ENCODE measurements at places on chromosomes 4 and X.
A peak's percentile ranks its signal among the peaks of the same experiment; 100 is the strongest.

- H3K36me3 ChIP-seq, result no peaks in the 10 kb centered on the region
- no peak overlapping the region for H3K4me3 ChIP-seq
- no peaks in the 10 kb centered on the region for H3K4me1 ChIP-seq
- DNase-seq, result no peak
- H3K27me3 ChIP-seq, result no peaks in the 10 kb centered on the region
- no peak overlapping the region for H3K27ac ChIP-seq
These were observed 14.7 kb downstream of the GBA3 start for GRCh38 chr4:22707390-22707789.

DNA sequence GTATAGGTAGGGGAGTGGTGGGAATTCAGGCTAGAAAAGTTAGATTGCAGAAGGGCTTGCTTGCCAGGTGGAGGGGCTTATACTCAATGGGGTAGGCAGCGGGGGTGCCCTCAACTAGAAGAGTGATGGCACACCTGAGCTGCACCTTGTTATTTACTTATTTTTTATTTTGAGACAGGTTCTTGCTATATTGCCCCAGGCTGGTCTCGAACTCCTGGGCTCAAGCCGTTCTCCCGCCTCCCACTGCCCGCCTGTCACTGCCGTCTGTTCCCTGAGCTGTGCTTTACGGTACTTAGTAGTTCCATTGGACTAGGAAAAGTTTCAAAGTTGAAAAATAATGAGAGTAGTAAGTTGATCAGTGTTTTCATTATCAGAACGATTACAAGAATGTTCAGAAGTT, 2.0 kb downstream of the ZFX start:
- H3K4me3 ChIP-seq, result peak overlapping the region; percentile 94
- no peaks in the 10 kb centered on the region for H3K27me3 ChIP-seq
- no peak for DNase-seq
- H3K36me3 ChIP-seq, result peaks cover 17% of the 10 kb centered on the region
- H3K27ac ChIP-seq, result peak overlapping the region; percentile 90
- peaks cover 45% of the 10 kb centered on the region for H3K4me1 ChIP-seq

DNA sequence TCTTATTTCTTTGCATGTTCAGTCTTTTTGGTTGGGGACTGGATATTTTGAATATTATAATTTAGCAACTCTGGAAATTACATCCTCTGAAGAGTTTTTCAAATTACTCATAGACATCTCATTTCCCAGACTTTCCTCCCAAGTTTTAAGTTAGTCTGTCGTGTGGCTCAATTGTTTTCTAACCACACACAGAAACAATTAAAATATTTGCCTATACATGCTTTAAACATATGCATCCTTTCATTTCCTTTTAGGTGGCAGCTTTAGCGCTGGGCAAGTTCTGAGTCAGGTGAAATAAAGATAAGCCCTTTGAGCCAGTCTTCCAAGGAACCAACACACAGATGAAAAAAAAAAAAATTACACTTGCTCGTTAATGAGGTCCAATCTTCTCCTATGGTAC, 307.0 kb upstream of the SPOCK3 start:
- no peaks in the 10 kb centered on the region for H3K27me3 ChIP-seq
- no peak overlapping the region for H3K4me3 ChIP-seq
- H3K27ac ChIP-seq, result no peak overlapping the region
- no peaks in the 10 kb centered on the region for H3K36me3 ChIP-seq
- no peak for DNase-seq

- DNase-seq, result no peak
- no peak overlapping the region for H3K27ac ChIP-seq
- no peaks in the 10 kb centered on the region for H3K27me3 ChIP-seq
These were observed 261.0 kb downstream of the BMPR1B start for GRCh38 chr4:95018785-95019184.

- peaks cover 10% of the 10 kb centered on the region for H3K4me1 ChIP-seq
- H3K36me3 ChIP-seq, result no peaks in the 10 kb centered on the region
- no peak overlapping the region for H3K27ac ChIP-seq
These were observed 6.9 kb upstream of the CLOCK start for GRCh38 chr4:55553441-55554201.

- no peaks in the 10 kb centered on the region for H3K36me3 ChIP-seq
- peaks cover 12% of the 10 kb centered on the region for H3K27me3 ChIP-seq
- no peak overlapping the region for H3K27ac ChIP-seq
- H3K4me3 ChIP-seq, result no peak overlapping the region
- DNase-seq, result no peak
- peaks cover 8% of the 10 kb centered on the region for H3K4me1 ChIP-seq
These were observed 38.0 kb upstream of the HELT start for GRCh38 chr4:184980261-184980660.

DNA sequence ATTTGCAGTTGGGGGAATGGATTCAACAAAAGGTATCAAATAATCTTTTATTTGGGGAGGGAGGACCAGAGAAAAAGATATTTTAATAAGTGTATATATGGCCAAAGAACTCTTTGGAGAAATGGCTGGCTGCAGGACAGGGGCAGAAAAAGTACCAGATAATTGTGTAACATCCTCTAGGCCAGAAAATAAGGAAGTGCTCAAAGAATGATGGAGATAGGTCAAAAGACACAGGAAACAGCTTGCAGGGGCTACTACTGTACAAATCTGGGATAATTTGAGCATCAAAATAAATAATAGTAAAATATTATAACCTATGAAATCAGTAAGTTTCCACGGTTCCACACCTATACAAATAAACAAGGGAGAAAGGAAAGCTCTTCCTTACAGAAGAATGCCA, 34.8 kb downstream of the KLHL5 start:
- no peak for DNase-seq
- no peaks in the 10 kb centered on the region for H3K27me3 ChIP-seq
- H3K27ac ChIP-seq, result no peak overlapping the region
- H3K4me3 ChIP-seq, result no peak overlapping the region

GRCh38 chr4:93461541-93461940, 367.0 kb upstream of the ATOH1 start:
- H3K4me1 ChIP-seq, result no peaks in the 10 kb centered on the region
- no peaks in the 10 kb centered on the region for H3K36me3 ChIP-seq
- DNase-seq, result no peak

DNA sequence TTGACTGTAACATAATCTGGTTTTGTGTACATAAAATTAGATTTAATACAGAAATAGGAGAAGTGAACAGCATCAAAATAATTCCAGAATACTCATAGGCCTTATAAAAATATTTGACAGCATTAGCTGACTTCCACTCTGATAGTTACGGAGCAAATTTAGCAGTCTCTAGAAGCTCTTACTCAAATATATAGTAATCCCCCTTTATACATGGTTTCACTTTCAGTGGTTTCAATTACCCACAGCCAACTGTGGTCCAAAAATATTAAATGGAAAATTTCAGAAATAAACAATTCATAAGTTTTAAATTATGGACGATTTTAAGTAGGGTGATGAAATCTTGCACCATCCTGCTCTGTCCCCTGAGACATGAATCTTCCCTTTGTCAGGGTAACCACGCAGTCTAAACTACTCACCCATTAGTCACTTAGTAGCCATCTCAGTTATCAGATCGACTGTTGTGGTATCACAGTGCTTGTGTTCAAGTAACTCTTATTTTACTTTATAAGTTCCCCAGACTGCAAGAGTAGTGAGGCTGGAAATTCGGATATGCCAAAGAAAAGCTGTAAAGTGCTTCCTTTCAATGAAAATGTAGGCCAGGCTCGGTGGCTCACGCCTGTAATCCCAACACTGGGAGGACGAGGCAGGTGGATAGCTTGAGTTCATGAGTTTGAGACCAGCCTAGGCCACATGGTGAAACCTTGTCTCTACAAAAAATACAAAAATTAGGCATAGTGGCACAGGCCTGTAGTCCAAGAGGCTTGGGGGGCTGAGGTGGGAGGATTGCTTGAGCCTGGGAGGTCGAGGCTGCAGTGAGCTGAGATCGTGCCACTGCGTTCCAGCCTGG, 17.2 kb upstream of the RTL9 start:
- H3K27ac ChIP-seq, result no peak overlapping the region
- no peaks in the 10 kb centered on the region for H3K36me3 ChIP-seq
- no peaks in the 10 kb centered on the region for H3K4me1 ChIP-seq
- no peak overlapping the region for H3K4me3 ChIP-seq
- DNase-seq, result no peak

DNA sequence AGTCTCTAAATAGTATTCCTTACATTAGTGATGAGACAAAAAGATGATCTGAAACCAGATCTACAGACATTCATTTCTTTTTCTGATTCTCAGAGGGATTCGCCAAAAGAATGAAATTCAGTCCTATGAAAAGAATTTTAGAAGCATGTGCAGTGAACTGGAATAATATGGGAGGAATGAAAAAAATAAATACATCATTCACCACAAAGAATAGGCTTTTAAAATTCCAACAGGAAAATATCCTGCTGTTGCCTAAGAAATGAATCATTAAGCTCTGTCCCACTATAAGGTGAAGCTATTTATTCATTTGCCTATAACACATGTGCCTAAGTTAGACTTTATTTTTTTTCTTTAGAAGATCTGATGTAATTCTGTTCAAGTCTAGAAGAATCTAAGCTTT, 165.9 kb downstream of the IL15 start:
- no peak for DNase-seq
- H3K27me3 ChIP-seq, result no peaks in the 10 kb centered on the region
- H3K27ac ChIP-seq, result no peak overlapping the region
- H3K4me3 ChIP-seq, result no peak overlapping the region
- H3K36me3 ChIP-seq, result no peaks in the 10 kb centered on the region
- H3K4me1 ChIP-seq, result no peaks in the 10 kb centered on the region

DNA sequence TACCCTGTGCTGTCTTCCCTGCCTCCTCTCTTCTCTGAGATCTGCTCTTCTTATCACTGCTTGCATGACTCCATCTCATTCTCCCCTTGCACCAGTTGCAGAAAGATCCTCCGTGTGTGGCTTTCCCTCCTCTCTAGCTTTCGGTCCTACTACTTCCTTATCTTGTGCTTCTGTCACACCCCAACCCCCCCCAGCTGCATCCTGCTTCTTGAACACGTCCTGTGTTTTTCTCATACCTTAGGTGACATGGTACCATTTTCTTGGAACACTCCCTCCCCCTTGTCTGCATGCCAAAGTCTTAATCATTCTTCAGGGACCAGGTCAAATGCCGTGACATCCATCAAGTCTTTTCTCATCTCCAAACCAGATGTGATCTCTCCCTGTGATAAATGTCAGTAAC, 46.4 kb downstream of the FHL1 start:
- H3K4me1 ChIP-seq, result peaks cover 30% of the 10 kb centered on the region
- H3K27ac ChIP-seq, result peak overlapping the region; percentile 89
- H3K27me3 ChIP-seq, result no peaks in the 10 kb centered on the region
- peaks cover 5% of the 10 kb centered on the region for H3K36me3 ChIP-seq
- peak overlapping the region; percentile 79 for H3K4me3 ChIP-seq

- DNase-seq, result no peak
- no peak overlapping the region for H3K4me3 ChIP-seq
These were observed 94.1 kb upstream of the GALNT7 start for GRCh38 chr4:173074501-173074946.

- H3K4me3 ChIP-seq, result peak overlapping the region; percentile 69
- H3K36me3 ChIP-seq, result no peaks in the 10 kb centered on the region
- H3K27me3 ChIP-seq, result peaks cover 56% of the 10 kb centered on the region
- DNase-seq, result peak; percentile 42
These were observed 2.4 kb downstream of the FRAS1 start for GRCh38 chr4:78059524-78059889.

- H3K27me3 ChIP-seq, result no peaks in the 10 kb centered on the region
- no peak overlapping the region for H3K4me3 ChIP-seq
- H3K36me3 ChIP-seq, result no peaks in the 10 kb centered on the region
- no peaks in the 10 kb centered on the region for H3K4me1 ChIP-seq
- no peak overlapping the region for H3K27ac ChIP-seq
- DNase-seq, result no peak
These were observed 84.7 kb downstream of the CRMP1 start for GRCh38 chr4:5808081-5808741.

GRCh38 chr4:64882311-64883086, 473.2 kb upstream of the TECRL start:
- H3K27ac ChIP-seq, result peak overlapping the region; percentile 31
- H3K4me1 ChIP-seq, result peaks cover 2% of the 10 kb centered on the region
- H3K4me3 ChIP-seq, result peak overlapping the region; percentile 12

- no peak overlapping the region for H3K27ac ChIP-seq
- no peak for DNase-seq
These were observed 335.0 kb upstream of the GALNTL6 start for GRCh38 chr4:171478181-171478580.

- H3K27ac ChIP-seq, result no peak overlapping the region
- no peak for DNase-seq
- H3K4me3 ChIP-seq, result no peak overlapping the region
- peaks cover 2% of the 10 kb centered on the region for H3K4me1 ChIP-seq
- H3K27me3 ChIP-seq, result no peaks in the 10 kb centered on the region
These were observed 9.9 kb downstream of the NSG1 start for GRCh38 chr4:4396628-4397440.

DNA sequence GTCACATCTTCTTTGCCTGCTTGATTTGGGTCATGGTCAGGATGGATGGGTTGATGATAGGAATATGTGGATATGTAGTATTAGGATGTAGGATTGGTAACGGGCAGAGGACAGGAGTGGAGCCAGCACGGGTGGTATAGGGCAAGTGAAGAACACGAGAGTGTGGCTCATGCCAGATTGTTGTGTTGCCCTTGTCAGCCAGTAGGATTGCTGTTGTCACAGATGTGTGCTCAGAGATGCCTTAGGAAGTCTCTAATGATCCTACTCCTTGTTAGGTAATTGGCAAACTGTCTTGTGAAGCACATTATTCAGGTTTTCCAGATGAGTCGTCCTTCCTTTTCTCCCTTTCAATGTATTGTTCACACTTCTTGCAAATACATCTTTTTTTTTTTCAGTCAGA, 5.5 kb downstream of the ATP10D start:
- peaks cover 6% of the 10 kb centered on the region for H3K36me3 ChIP-seq
- H3K27ac ChIP-seq, result no peak overlapping the region
- DNase-seq, result no peak

GRCh38 chr4:166930464-166930863, 303.8 kb downstream of the SPOCK3 start:
- no peak overlapping the region for H3K27ac ChIP-seq
- H3K27me3 ChIP-seq, result no peaks in the 10 kb centered on the region
- no peak for DNase-seq
- H3K4me1 ChIP-seq, result no peaks in the 10 kb centered on the region
- H3K36me3 ChIP-seq, result no peaks in the 10 kb centered on the region

All from activated naive CD8-positive, alpha-beta T cell treated with anti-CD3 and anti-CD28 coated beads, Interleukin-2, amount 10 ng/mL, durations not matched to agents 7 days and 5 days (primary cell).